T-helper 2 cell (primary cell): ENCODE measurements at places on chromosomes 4 and X.

DNA sequence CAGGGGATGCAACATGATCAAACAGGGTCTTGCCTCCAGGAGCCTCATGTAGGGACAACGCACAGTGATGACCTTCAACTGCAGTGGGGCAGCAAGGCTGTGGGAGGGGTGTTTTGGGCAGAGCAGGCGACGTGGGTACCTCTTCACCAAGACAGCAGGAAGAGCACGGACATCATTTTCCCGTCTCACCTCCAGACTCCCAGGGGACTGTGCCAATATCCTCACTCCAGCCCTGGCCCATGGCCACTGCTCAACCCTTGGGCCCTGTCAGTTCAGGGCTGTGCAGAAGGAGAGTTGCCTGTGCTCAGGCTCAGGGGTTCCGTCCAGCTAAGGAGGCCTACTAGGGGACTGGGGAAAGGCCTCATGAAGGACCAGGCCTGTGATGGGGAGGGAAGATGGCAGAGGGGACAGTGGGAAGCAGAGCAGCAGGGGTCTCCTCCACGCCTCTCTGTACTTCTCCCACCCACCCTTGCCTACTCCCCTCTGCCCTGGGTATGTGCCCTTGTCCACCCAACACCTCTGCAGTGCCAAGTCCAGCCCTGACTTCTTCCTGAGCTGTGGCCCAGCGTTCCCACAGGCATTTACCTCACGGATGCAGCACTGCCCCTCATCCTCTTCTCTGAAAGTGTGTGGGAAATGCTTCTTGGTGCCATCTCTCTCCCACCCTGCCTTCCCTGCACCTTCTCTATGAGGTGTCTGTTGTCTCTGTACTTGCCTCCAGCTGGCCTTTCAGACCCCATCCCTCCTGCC lies 1.4 kb downstream of the IL9R start:
- DNase-seq: no peak

GRCh38 chr4:147599769-147600168 lies 17.4 kb upstream of the TMEM184C start:
- no peak for DNase-seq

- no peak for DNase-seq
Observed at GRCh38 chrX:11562570-11562969, 103.2 kb downstream of the ARHGAP6 start.

DNA sequence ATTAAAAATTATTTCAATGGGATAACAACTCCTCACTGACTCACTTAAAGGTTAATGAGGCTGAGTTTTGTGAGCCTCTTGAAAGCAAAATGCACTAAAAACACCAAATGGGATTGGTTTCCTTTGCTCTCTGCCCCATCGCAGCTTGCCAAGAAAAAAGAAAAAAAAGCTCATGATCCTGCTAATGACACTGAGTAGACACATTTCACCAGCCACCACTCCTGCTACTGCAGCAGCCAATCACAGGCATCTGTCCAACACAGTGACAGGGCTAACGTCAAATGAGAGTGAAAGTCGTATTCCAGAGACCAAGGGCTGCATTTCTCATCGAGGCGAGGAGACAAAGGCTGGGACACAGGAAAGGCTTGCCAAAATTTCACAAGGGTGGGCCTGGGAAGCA lies 5.2 kb downstream of the APBB2 start:
- no peak for DNase-seq

DNA sequence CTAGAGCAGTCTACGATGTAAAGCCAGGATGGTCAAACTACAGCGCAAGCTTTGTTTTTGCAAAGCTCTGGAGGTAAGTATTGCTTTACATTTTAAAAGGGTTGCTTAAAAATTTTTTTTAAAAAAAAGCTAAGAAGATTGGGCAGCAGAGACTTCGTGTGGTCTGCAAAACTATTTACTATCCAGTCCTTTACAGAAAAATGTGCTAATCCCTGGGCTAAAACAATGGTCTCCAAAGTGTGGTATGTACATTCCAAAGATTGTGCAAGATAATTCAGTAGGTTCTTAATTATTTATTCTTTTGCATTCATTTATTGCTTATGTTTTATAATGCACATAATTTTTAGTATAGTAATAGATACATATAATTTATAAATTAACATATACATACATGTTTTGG lies 113.2 kb downstream of the MFAP3L start:
- DNase-seq: no peak

DNA sequence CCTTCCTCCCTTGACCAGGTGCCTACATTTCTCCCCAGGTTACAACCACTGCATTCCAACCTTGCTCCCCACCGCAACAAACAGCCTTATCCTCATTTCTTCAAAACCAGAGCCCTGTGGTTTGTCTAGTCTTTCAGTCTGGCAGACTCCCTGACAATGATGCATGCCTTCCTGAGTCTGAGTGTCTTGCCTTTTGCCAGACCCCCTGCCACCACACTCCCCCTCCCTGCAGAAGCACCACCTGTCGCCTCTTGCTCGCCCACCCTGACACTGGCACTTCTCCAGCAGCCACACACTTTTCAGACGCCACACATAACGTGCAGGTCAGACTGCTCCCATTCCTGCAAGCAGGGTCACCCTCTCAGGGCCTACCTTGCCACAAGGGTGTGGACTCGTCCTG lies 349.2 kb upstream of the NOCT start:
- no peak for DNase-seq

- no peak for DNase-seq
Observed at GRCh38 chrX:130846746-130847145, 56.3 kb downstream of the ENOX2 start.

- no peak for DNase-seq
Observed at GRCh38 chr4:100100985-100101384, 89.3 kb downstream of the DDIT4L start.

DNA sequence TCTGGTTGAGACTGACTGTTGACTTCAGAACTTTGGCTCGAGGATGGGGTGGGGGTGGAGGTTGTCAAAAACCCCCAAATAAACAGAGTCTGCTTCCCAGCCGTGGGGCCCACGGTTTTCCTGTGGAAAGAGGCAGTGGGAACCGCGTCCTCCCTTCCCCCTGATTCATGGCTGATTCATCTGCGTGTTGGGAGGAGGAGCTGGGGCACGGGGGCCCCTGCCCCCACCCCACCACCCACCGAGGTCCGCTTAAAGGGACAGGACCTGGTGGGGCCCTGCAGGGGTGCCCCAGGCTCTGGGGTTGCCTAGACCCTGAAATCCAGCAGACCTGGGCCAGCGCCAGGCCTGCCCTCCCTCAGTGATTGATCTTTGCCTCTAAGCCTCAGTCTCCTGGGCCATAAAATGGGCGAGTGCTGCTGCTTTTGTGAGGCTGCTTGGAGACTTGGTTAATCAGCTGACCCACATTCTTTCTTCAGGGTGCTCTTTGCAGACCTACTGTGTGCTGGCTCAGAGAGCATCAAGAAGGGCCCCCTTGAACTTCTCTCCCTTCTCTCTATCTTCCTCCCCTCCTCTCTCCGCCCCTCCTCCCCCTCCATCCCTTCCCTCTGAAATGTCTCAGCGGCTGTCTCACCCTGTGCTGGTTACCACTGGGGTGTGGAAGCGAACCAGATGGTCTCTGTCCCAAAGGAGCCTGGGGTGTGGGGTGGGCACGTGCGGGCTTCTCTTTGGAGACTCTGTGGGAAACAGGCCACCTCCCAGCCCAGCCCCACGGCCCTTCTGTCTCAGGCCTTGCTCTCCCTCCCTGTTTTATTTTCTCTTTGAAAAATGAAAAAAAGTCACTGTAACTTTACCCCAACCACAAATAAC lies 9.1 kb downstream of the HTRA3 start:
- DNase-seq: no peak

DNA sequence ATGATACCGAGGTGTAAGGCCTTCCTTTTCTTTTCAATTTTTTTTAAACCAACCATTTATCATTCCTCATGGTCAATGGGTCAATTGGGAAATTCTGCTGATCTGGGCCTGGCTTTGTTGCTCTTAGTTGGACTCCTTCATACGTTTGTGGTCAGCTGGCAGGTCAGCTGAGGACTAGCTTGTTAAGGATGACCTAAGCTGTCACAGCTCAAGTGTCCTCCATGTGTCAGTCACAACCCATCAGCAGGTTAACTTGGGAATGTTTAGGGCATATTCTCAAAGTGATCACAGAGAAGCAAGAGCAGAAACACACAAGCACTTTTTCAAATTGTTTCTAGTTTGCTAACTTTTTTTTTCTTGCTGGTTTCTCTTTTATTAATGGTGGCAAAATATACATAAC lies 117.4 kb upstream of the MAB21L2 start:
- no peak for DNase-seq

DNA sequence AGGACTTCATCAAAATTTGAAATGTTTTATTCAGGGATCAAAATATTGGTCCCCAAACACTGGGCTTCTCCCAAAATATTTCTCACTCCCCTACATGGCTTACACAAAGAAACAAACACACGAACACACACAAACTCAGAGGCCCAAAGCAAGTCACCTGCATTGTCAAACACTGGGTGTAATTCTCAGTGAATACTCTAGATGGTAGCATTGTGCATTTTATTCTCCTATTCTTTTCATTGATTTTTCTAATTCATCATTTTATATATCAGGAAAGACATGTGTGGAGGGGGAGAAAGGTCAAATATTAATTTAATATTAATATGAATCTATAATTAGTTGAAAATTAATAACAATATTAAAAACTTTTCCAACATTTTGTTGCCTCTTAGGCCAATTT lies 72.3 kb upstream of the TNMD start:
- no peak for DNase-seq

- no peak for DNase-seq
Observed at GRCh38 chr4:23814996-23815660, 74.7 kb downstream of the PPARGC1A start.

DNA sequence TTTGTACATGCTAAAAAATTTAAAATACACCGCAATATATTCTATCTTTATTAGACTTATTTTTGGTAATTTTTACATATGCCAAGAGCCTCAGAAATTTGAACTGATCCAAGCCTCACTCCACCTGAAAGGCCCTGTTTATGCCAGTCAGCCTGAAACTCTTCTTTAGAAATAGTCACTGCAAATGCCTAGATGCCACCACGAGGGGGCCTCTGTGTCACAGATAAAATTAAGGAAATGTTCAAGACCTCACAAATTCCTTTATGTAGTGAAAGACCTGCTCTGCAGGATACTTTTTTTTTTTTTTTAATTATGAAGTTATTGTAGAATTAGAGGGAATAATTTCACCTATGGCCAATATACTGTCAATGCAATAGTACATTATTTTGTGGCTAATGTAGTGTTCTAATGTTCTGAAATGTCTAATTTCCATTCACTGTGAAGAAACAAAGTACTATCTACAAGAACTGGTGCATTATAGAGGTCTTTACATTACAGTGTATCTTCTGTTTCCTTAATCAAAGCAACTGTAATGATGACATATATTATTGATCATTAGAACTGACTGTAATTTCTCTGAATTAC lies 69.8 kb downstream of the DTHD1 start:
- peak; percentile 60 for DNase-seq

GRCh38 chr4:64407000-64407399 lies 2.2 kb downstream of the TECRL start:
- DNase-seq: no peak

GRCh38 chr4:114041117-114041475 lies 61.6 kb upstream of the ARSJ start:
- DNase-seq: no peak

- DNase-seq: no peak
Observed at GRCh38 chr4:110853242-110853641, 230.4 kb upstream of the PITX2 start.

DNA sequence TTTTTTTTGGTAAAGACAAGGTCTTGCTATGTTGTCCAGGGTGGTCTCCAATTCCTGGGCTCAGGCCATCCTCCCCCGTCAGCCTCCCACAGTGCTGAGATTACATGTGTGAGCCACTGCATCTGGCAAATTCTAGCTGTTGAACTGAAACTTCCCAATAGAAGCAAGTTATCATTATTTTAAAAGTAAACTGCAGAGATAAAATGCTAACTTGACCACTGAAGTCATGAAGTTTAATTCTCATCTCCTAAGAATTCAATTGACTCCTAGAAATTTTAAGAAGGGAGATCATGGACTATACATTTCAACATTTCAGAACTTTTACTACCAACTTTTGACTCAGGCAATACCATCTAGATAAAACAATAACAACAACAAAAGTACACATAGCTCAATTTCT lies 11.7 kb upstream of the EXOSC9 start:
- no peak for DNase-seq
